Kasumi-1 (cell line): ENCODE measurements at places on chromosomes 11 and 22.

- no peak for DNase-seq
Measured at GRCh38 chr11:8567602-8568198, 26.3 kb downstream of the STK33 start.

DNA sequence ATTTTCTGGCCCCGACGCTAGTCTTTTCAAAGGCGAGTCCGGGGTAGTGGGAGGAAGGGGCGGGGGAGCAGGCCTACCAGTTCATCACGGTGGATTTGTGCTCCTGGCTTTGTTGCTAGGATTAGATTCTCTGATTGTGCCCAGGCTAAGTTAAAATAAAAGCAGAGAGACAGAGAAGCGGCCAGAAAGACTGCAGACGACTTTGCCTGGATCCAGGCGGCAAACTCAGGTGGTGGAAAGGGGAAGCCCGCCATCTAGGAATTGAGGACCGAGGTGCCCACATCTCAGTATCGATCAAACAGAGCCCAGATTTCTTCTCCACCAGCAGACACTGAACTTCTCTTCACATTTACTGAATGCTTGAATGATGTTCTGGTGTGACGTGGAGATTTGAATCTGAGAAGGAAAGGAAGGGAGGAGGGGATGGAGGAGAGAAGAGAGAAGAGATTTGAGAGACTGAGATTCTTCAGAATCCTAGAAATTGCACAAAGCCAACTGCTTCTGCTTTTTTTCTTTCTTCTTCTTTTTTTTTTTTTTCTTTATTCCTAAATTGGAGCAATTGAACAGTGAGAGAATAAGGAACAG lies 2.7 kb downstream of the FAT3 start:
- DNase-seq, result no peak

GRCh38 chr11:108960501-108960900 lies 295.6 kb downstream of the DDX10 start:
- no peak for DNase-seq

DNA sequence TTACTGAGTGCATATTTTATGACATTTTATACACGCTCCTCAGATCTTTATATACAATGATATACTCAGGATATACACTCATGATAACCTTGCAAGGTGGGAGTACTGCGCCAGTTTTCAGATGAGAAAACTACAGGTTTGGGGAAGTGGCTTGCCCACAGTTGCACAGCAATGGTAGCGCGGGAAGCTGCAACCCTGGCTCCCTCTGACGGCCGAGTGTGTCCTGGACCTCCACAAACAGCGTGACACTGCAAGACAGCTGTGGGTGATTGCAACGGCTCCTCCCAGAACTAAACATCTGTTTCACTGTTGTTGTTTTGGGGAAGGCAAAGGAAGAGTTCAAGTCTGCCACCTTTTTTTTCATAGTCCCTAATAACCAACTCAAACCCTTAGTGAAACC lies 47.0 kb downstream of the PACSIN2 start:
- peak; percentile 78 for DNase-seq

GRCh38 chr11:112511271-112511670 lies 250.6 kb upstream of the PLET1 start:
- no peak for DNase-seq

DNA sequence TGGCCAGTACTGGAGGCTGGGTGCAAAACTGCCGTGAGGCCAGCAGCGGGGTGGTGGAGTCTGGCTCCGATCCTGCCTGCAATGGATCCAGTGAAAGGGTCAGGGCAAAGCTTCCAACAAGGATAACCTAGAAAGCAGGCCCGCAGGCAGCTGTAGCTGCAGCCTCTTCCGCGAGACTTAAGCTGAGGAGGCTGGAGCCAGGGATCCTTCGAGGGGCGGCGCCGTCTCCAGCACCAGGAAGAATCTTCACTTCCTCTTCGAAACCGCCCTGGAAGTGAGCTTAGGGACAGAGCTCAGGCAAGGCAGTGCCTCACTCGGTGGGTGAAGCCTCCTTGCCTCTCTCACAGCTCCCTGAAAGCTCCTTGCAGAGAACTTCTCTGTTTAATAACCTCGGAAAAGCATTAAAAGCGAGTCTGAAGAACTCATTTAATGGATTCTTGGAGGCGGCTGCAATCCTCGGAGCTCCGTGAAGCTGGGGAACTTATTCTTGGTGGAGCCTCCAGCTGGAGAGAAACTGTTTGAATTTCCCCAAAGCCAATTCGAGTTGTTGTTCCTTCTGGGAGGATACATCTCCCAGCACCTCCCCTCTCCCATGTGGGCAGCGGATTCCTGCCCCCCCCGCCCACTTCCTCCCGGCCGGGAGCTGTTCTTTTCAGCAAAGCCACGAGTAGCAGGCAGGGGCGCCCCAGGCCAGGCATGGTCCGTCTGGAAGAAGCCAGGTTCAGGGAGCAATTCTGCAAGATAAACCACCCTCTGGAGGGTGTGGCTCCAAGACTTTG lies 169.9 kb downstream of the CTTN start:
- no peak for DNase-seq

- DNase-seq, result no peak
Measured at GRCh38 chr11:15728207-15728606, 613.5 kb downstream of the INSC start.

DNA sequence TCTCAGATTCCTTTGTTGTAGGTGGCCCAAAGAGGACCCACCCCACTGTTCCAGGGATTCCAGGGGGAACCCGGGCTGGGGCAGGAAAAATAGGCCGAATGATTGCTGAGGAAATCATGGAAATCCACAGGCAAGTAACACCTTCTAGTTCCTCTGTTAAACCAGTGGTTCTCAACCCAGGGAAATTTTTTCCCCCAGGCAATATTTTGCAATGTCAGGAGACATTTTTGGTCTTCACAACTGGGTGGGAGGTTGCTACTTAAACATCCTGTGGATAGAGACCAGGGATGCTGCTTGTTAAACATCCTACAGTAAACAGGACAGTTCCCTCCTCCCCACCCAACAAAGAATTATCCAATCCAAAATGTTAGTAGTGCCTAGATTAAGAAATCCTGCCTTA lies 84.7 kb downstream of the BTBD10 start:
- no peak for DNase-seq

GRCh38 chr22:42637555-42637954 lies 2.8 kb downstream of the ATP5MGL start:
- DNase-seq, result no peak

DNA sequence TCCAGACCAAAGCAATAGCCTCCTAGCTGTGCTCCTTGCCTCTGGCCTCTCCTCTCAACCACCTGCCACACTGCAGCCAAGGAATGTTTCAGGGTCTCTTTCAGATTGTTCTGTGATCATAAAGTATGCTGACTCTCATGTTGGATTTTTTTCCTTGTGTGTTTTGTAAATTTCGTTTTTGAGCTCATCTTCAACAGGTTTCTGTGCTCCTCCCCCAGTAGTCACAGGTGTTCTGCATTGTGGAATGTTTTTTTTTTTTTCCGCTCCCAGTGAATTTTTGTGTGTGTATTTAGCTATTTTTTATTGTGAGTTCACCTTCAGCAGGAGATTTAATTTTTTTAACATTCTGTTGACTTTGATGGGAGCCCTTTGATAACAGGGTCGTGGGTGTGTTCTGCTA lies 153.7 kb downstream of the MYO18B start:
- no peak for DNase-seq

- peak; percentile 73 for DNase-seq
Measured at GRCh38 chr11:124069429-124070401, 28.6 kb upstream of the OR10G7 start.

DNA sequence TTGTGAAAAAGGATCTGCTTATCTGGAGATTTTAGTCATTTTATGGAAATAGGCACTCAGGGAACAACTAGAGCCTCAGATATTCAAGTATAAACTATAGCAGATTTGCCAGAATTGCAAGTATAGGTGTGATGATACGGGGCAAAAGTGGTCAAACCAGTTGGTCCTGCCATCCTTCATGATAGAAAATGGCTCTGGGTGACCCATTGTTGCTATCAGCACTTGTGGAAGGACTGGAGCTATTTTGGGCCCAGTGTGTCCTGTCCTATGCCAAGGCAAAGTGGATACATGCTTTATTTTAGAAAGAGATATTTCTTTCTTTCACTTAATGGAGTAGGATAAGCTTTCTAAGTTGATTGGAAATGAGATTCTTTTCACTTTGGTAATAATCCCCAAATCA lies 85.2 kb downstream of the PPP6R3 start:
- DNase-seq, result no peak

GRCh38 chr11:32385998-32386397 lies 49.3 kb downstream of the WT1 start:
- peak; percentile 50 for DNase-seq

GRCh38 chr22:21761086-21761485 lies 25.5 kb upstream of the YPEL1 start:
- DNase-seq, result no peak

GRCh38 chr11:118912742-118913410 lies 12.8 kb downstream of the BCL9L start:
- DNase-seq, result peak; percentile 16

DNA sequence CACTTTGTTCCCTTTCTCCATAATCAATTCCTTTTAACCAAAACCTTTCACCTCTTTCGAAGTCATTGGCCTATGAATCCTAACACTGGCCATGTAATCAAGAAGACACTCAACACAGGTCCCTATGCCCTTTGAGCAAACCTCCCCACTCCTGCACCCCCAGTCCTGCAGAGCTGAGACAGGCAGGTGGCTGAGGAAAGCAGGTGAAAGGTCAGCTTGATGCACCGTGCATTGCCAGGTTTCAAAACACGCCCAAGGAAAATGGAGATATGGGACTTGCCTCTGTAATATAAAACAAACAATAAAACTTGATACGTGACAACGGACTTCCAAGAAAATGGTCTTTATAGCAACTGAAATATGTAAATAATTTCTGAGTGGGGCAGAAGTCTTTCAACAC lies 10.6 kb downstream of the CPT1A start:
- DNase-seq, result no peak

DNA sequence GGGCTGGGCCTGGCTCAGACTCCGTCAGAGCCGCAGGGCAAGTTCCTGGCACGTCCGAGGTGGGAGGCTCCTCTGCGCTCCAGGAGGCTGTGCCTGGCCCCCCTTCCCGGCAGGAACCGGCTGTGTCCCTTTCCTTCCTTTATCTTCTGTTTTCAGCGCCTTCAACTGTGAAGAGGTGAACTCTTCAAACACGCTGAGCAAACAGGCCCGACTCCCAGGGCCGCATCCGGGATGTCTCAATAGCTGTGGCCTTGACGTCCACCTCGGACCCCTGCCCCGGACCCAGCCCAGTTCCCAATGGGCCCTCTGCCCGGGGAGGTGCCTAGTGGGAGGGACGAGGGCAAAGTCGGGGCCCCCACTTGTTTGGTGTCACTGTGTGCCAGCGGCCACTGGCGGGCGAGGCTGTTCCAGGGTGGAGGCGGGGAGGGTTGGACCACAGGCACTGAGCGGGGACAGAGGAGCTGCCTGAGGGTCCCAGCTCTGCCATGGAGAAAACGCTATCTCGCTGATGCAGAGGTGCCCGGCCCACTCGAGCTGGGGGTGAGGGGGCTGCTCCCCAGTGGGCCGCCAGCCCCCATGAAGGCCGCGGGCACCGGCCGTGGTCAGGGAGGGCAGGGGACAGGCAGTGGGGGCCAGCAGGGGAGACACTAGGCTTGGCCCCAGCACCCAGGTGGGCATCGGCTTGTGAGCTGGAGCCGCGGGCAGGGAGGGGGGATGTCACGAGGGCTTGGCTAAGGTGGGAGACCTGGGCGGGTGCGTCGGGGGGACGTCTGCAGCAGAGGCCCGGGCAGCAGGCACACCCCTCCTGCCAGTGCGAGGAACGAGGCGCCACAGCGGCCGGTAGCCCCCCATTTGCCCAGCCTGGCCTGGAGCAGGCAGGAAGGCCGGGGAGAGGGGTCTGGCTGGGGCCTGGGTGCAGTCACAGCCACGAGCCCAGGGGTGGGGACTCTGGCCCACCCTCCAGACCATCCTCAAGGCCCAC lies 2.7 kb upstream of the MUC5B start:
- DNase-seq, result no peak

- DNase-seq, result no peak
Measured at GRCh38 chr11:69533296-69534165, 52.1 kb downstream of the LINC01488 start.

DNA sequence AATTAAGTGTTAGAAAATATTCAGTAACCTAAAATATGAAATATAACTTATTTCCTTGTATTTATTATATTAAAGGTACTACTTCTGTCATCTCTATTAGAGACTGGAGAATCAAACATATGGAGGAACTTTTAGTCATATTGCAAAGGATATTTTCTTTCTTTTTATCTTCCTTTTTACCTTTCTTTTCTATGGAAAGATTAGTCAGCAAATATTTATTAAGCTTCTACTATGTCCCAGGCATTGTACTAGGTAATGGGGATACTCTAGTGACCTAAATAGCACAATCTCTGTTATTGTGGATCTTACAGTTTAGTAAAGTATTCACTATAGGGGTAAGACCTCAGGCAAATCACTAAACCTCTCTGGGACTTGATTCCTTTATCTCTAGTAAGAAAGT lies 18.3 kb downstream of the SIK2 start:
- no peak for DNase-seq

GRCh38 chr22:29004647-29005371 lies 56.8 kb downstream of the C22orf31 start:
- DNase-seq, result no peak

DNA sequence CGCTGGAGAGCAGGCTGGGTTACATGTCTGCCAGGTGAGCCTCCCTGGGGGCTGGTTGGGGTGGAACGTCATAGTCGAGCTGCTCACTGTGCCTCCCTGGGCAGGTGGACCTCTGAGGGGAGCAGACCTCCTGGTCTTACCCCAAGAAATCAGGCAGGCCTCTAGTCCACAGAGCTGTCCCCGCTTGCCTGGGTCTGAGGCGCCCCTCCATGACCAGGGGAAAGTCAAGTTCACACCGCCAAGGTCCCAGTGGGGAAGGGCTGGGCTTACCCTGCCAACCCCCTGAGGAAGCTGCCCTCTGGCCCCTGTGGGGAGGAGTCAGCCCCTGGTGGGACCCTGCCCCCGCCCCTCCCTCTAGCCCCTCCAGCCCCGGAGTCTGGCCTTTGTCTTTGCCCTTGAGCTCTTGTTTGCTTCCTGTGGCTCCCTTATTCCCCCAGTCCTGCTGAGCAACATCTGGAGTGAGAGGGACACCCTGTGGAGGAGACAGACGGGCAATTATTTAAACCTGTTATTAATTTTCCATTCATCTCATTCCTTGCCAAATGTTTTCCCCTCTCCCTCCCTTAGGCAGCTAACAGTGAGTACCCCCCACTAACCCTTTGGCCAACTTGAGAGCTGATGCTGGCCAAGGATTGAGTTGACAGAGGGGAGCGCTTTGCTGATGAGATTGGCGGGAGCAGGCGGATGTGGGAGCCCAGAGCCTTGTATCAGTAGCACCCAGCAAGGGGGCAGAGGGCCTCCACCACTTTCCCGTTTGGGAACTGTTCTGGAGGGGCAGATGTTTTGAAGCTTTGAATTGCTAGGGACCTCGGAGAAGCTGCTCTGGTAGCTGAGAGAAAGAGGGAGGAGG lies 83.4 kb downstream of the CEP164 start:
- no peak for DNase-seq

GRCh38 chr22:31538815-31539214 lies 42.5 kb downstream of the SFI1 start:
- no peak for DNase-seq

DNA sequence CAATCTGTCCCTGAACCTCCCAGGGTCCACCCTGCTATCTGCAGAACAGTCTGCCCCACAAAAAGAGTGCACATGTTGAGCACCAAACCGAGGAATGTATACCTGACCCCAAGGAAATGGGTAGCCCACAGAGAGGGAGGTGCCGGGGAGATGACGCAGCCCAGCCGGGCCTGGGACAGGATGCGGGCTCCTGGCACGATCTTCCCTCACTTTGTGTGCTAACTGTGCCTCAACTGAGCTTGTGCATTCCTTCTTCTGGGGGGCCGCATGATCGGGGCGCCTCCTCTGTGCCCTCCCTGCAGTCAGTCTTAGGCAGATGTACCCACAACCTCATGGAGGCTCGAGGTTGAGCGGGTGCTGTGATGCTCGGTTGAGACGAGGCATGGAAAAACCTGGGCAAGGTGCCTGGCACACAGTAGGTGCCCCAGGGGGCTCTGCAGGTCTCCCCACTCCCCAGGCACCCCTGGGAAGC lies 2.4 kb downstream of the GAS2L1 start:
- peak; percentile 38 for DNase-seq
